ENCODE measurements at places on chromosomes 4 and X.

GRCh38 chrX:64894454-64895038 lies 81.7 kb downstream of the ZC4H2 start:
- no peak for DNase-seq

GRCh38 chr4:15428611-15429010 lies 778 bp downstream of the C1QTNF7 start:
- no peak for DNase-seq

DNA sequence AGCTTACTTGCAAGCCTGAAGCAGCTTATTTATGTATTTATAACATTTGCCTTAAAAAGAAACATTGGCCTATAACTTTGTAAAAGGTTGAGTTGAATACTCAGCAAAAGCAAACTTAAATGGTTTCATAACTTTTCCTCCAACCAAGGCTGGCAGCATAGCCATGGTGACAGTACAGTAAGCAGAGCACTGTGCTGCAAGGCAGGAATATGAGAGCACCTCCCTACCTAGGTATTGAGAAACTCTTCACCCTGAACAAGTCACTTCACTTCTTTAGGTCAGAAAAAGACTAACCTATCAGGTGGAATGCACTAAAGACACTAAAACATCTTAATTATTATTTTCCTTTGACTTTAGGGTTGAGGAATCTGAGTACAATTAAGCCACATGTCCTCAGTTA lies 63.9 kb upstream of the GYPA start:
- no peak for DNase-seq

- DNase-seq, result no peak
Measured at GRCh38 chr4:115145393-115146160, 32.2 kb upstream of the NDST4 start.

GRCh38 chr4:186778134-186778533 lies 54.5 kb upstream of the FAT1 start:
- no peak for DNase-seq

GRCh38 chr4:14168919-14169318 lies 541.4 kb upstream of the BOD1L1 start:
- peak; percentile 35 for DNase-seq

DNA sequence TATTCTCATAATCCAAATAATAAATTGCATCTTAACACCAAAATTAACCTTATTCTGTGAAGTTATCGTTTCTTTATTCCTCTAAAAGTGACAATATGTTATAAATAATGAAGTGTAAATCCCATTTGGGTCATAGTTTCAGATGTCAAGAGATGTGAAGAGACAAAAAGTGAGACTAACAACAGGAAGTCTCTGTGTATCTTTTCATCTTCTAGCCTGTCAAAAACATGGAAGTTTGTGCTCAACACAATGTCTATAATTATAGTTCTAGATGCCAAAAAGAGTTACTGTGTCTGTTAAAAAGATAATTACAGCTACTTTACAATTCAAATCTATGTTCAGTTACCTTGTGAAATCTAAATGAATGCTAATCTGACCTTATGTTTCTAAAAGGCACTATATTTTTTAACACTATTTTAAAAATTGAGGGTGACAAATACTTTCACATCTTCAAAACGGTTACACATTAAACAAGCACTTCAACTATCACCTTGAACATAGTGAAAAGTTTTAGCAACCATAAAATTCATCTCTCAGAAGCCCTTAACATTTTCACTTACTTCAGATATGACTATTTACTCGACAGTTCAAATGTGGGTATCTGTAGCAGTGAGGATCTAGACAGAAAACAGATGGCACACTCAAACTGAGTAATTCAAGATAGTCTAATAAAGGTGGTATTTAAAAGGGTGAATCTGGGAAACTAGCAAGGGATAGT lies 509.8 kb downstream of the ARAP2 start:
- DNase-seq, result no peak

GRCh38 chr4:116866106-116866505 lies 219.3 kb downstream of the TRAM1L1 start:
- DNase-seq, result peak; percentile 24

- DNase-seq, result no peak
Measured at GRCh38 chr4:42398871-42399331, 1.6 kb downstream of the SHISA3 start.

DNA sequence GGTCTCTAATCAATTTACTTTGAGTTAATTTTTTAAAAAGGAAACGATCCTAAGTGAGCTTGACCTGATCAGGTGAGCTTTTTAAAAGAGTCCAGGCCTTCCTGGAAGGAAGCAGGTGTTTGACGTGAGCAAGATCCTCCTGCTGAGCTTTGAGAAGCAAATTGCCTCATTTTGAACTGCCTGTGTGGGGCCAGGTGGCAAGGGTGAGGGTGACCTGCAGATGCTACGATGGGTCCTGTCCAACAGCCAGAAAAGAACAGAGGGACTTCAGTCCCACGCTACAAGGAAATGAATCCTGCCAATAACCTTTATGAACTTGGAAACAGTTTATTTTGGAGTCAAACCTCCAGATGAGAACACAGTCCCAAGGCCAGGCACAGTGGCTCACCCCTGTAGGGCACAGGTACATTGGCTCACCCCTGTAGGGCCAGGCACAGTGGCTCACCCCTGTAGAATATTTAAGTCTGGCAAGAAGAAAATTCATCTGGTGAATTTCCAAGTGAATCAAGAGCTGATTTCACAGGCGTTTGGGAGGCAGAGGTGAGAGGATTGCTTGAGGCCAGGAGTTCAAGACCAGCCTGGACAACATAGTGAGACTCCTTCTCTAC lies 58.1 kb downstream of the CASP3 start:
- no peak for DNase-seq

DNA sequence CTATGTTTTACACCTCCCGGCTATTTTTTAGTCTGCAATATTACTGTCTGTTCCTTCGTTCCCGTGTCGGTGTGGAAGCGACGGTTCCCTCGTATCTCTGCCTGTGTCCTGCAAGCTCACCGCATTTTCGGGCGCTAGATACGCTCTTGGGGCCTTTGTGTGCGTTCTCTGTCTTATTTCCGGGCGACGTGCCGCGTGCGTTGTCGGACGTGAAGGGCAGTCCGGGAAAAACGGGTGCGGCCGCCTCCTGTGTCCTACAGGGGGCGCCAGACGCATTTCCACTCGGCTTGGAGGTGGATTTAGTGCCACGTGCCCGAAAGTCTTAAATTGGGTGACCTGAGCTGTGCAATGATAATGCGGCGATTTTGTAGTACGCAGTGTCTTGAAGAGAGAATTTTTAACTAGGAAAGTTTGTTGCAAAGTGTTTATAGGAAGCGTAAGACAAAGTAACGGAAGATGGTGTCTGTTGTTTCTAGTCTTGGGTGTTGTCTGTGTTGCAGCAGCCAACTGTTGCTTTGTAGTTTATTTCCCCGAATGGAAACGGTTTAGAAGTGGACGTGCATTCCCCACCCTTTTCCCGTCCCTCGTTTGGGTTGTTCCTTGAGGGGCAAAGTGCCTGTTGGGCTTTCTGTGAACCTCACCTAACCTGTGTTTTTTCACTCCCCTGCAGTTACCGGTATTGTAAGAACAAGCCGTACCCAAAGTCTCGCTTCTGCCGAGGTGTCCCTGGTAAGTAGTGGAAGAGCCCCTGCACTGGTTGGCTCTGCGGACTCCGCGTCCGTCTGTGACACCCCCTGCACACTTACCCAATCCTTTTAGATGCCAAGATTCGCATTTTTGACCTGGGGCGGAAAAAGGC lies 720 bp downstream of the RPL10 start:
- peak; percentile 56 for DNase-seq

GRCh38 chr4:184932343-184932742 lies 85.9 kb upstream of the HELT start:
- DNase-seq, result no peak

DNA sequence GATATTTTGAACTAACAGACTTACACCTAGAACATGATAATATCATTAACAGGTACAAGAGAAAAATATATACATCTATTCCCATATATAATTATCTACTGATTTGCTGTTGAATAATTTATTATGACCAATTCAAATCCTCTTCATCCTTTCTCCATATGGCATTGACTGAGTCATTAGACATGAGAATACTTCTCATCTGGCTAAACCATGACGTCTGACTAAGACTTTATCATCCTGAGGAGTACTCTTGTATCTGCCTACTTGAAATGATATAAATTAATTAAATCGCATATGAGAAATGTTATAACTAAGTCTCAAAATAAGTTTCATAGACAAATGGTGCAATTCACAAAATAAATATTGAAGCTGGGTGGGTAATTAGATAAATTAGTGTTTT lies 67.4 kb downstream of the EMCN start:
- DNase-seq, result no peak

GRCh38 chrX:103343105-103343504 lies 13.1 kb downstream of the TCEAL7 start:
- DNase-seq, result no peak

DNA sequence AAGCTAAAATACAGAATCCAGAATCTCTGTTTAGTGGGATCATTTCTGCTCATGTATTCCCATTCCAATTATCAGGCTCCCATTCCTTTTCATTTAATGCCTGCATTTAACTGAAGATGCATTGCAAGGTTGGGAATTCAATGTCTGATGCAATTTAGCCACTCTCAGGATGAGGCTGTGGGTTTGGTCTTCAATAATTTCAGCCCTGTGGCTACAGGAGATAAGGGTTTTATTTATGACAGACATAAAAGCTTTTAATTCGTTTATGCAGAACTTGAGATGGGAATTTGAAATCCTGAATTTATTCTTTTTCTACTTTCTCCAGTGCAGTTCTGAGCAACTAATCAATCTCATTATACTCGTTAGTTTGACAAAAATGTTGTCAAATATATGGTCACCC lies 1225.9 kb downstream of the PCDH18 start:
- DNase-seq, result no peak

- DNase-seq, result no peak
Measured at GRCh38 chr4:145898466-145898865, 40.2 kb downstream of the ZNF827 start.

- no peak for DNase-seq
Measured at GRCh38 chrX:120309873-120310705, 1.2 kb downstream of the TMEM255A start.

GRCh38 chr4:94354474-94354896 lies 11.8 kb upstream of the HPGDS start:
- DNase-seq, result no peak

GRCh38 chrX:84453351-84454246 lies 48.7 kb downstream of the HDX start:
- DNase-seq, result no peak

GRCh38 chrX:107731831-107732502 lies 43.6 kb downstream of the TSC22D3 start:
- no peak for DNase-seq

GRCh38 chr4:179116581-179116980 lies 1674.3 kb upstream of the AGA start:
- DNase-seq, result no peak

DNA sequence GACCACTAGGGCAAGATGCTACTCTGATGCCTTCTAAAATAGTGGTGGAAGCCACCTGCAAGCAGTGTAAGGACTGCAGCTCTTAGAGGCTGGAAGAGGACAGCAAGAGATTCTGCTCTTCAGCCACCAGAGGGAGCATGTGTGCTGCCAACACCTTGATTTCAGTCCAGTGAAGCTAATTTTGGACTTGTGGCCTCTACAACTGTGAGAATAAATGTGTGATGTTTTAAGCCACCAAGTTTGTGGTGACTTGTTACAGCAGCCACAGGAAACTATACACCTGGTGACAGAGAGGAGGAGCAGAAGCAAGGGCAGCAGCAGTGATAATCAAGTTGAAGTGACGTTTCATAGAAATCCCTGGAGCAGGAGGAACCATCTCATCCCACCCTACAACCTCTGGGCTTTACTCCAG lies 55.9 kb downstream of the FGFBP1 start:
- DNase-seq, result peak; percentile 59

DNA sequence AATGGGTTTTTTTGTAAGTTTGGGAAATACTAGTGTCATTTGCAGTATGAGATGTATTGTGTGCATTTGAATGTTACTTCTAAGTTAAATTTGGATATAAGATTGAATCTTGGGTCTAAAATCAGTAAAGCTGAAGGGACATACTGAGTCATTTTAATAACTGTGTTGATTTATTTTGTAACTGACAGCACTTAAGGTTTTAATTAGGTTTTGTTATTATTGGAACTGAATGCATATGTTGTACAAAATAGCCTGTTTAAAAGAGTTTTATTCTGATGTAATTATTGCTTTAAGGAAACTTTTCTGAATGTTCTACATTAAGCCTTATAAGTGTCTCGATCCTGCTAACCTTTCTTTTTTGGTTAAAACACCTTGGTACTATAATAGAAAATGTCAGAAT lies 396.6 kb downstream of the MAPK10 start:
- peak; percentile 38 for DNase-seq

- peak; percentile 73 for DNase-seq
Measured at GRCh38 chr4:118888666-118889311, at the start of gene SYNPO2. Gene SYNPO2, plus strand, starts transcription at chr4:118888854. Its CDS starts 183 bp downstream, at chr4:118889037.

DNA sequence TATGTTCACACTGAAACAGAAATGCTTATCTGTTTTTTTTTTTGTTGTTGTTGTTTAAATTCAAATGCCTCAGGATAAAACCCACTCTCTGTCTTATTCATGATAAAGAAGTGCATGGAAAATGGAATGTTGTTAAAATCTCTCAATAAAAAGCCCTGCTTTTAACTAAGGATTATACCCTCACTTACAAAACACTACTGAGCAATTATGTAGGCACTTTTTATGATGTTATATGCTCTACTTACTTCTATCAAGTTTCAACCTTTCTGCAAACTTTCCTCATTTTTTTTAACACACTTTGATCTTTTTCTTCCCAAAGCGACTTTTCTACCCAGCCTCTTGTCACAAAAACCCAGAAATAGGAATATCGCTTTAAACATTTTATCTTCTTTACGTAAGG lies 26.5 kb downstream of the SLIT2 start:
- no peak for DNase-seq

- DNase-seq, result no peak
Measured at GRCh38 chr4:1731180-1731579, 9.9 kb downstream of the TACC3 start.

- DNase-seq, result no peak
Measured at GRCh38 chr4:37891260-37892159, 626 bp downstream of the TBC1D1 start.

- DNase-seq, result no peak
Measured at GRCh38 chrX:153924149-153924861, 1.8 kb downstream of the ARHGAP4 start.

DNA sequence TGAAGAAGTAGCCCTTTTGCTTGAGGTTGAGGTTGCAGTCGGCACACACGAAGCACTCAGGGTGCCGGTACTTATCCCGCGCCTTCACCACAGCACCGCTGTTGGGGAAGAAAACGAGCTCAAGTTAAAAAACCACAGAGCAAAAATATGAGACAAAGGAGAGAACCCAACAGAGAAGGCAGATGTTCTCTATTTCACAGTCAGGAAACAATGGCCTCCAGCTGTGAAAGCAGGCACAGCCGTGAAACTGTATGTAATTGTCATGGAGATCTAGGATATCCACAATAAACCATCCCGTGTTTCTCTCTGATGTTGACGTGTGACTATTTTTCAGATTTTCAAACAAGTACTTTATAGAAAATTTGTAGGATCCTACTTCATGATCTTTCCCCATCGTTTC lies 30.9 kb upstream of the CCDC110 start:
- DNase-seq, result no peak
